ENCODE measurements at places on chromosomes 3 and 15.

- no peak for DNase-seq
These were observed 212.2 kb downstream of the GABRG3 start for GRCh38 chr15:27183201-27183600.

GRCh38 chr15:75864213-75865059 lies 21.2 kb downstream of the UBE2Q2 start:
- DNase-seq = no peak

GRCh38 chr15:80259942-80260510 lies 8.0 kb upstream of the CTXND1 start:
- no peak for DNase-seq

- no peak for DNase-seq
These were observed 30.2 kb upstream of the GREM1 start for GRCh38 chr15:32687556-32687955.

- no peak for DNase-seq
These were observed 196.4 kb downstream of the SUCNR1 start for GRCh38 chr3:152069871-152070270.

GRCh38 chr3:46748170-46748569 lies 30.5 kb upstream of the PRSS50 start:
- no peak for DNase-seq

GRCh38 chr3:72158639-72159326 lies 373.8 kb upstream of the PROK2 start:
- no peak for DNase-seq

DNA sequence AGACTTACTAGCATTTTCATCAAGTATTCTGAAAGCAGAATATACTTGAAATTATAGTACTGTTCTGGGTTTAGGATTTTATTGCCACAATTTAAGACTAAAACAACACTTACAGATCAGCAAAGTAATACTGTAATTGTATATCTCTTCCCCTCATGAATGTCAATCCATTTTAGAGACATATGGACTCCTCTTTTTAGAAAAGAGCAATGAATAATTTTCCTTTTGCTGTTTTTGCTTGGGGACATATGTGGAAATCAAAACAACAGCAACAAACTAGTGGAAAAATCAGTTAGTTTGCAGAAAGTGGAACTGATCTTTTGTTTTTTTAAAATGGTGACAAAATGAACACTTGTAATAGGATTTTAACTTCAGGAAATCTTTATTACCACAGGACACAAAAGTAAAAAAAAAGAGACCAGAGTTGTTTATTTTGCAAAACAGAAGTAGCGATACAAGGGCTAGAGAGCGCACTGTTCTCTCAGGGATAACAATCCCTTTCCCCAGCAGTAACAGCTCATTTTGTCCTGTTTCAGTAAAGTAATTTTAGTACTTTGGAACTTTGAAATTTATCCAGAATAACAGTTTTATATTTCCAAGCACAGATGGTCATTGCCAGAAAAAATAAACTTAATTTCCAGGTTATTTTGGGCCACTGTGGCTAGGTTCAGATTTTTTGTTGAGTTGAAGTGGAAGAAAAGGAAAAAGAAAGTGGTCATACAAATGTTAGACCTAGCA lies 17.1 kb downstream of the LEKR1 start:
- peak; percentile 12 for DNase-seq

DNA sequence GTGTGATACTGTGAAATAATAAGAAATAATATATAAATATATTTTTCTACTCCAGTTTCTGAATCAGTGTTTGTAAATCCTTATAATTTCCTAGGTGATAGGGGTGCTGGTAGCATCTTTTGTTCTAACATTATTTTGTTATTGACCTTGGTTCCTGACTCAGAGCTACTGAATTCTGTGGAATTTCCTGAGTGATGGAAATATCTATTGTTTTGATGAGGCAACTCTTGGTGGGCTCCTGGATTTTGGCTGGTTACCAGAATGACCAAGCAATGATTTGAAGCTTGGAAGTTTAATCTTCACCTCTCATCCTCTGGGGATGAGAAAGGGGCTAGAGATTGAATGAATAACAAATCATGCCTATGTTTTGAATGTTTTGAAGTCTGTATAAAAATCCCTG lies 377.3 kb downstream of the LPP start:
- peak; percentile 93 for DNase-seq

GRCh38 chr15:33768670-33769190 lies 199.6 kb upstream of the CHRM5 start:
- no peak for DNase-seq

Measured in dermis microvascular lymphatic vessel endothelial cell (primary cell).